Stimulated activated CD8-positive, alpha-beta memory T cell treated with anti-CD3 and anti-CD28 coated beads, Interleukin-4, amount 100 ng/mL, for 4 hours (primary cell): ENCODE measurements at places on chromosomes 13 and 19.

DNA sequence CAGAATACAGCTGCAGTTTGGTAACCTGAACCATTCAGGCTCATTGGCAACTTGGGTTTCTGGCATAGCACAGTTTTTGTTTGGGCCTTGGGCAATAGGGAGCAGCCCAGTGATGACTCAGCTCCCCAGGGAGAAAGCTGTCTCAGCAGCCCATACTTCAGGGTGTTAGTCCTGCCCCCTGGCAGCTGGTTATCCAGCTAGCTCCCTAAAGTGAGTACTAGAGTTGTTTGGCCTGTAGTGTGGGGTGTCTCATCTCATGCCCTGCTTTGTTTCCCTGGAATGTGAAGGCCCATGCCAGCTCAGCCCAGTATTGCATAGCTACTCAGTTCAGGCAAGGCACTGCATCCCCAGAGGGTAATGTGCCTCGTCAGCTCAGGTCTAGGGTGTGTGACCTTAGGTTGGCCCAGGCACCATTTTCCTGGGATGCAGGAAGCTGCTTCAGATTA lies 18.2 kb upstream of the ZNF543 start:
- DNase-seq: no peak

DNA sequence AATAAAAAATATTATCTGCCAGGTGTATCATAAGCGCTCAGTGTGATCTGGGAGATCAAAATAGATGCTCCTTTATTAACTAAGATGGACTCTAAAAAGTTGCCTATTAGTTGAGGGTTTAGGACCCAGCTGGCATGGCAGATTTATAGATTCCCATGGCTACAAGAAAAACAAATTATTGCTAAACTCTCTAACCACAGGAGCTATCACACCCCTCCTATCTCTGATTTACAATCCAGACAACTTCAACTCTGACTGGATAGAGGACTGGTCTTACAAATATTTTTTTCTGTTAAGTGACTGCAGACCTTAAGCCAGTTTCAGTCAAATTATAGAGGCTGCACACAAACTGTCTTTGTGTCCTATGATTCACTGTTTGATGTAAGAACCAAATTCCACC lies 45.4 kb upstream of the MYCBP2 start:
- no peak for DNase-seq

DNA sequence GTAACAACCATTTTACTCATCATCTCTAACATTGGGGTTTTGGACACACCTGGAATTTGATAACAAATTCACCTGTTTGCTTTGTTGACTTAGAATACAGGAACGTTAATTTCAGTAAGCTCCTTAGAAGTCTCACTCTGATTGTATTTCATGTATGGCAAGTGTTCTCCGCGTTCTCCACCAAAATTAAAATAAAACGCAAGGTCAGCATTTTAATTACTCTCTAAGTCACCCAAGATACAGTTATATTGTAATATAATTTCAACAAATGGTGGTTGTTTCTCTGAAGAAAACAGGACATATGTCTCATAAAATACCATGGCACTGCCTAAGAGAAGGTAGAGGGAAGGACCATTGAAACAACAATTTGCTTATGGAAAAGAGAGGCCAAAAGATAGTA lies 742.1 kb downstream of the LIG4 start:
- no peak for DNase-seq

- no peak for DNase-seq
Measured at GRCh38 chr13:49676581-49677298, 14.5 kb downstream of the EBPL start.

GRCh38 chr13:111031531-111031961 lies 83.6 kb upstream of the ARHGEF7 start:
- no peak for DNase-seq

GRCh38 chr19:11090997-11091702 lies 1.9 kb downstream of the LDLR start:
- no peak for DNase-seq

DNA sequence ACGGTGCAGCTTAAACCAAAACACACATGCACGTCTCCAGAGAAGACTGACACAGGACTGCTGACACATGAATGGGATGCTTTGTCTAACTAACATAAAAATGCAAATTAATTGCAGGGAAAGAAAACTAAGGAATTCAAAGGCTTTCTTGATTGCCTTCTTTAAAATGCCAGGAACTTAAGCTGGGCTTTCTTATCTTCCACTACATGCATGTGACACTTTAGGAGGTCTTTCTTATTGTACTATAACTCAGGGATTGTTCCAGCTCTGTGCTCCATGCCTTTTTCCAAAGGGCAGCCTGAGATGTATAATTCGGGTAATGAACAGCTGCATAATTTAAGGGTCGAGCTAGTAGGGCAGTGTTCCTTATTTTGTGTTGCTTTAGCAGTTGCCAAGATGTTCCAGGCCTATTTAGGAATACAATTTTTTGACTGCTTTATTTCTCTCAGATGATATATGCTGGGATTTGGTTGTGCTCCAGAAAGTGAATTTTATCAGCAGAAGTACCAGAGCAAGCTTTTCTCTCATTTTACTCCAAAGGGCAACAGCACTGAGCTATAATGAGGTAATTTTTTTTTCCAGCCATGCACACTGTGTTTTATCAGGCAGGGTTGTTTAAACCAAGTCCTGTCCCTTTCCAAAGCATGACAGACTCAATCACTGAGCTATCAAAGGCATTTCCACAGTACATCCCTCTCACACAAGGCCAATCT lies 885.2 kb downstream of the PCDH9 start:
- no peak for DNase-seq

- DNase-seq: no peak
Measured at GRCh38 chr19:28981518-28981917, 231.4 kb downstream of the UQCRFS1 start.

- DNase-seq: no peak
Measured at GRCh38 chr19:4456843-4457653, 546 bp downstream of the UBXN6 start.

GRCh38 chr13:49536144-49536873 lies 40.6 kb downstream of the PHF11 start:
- no peak for DNase-seq

DNA sequence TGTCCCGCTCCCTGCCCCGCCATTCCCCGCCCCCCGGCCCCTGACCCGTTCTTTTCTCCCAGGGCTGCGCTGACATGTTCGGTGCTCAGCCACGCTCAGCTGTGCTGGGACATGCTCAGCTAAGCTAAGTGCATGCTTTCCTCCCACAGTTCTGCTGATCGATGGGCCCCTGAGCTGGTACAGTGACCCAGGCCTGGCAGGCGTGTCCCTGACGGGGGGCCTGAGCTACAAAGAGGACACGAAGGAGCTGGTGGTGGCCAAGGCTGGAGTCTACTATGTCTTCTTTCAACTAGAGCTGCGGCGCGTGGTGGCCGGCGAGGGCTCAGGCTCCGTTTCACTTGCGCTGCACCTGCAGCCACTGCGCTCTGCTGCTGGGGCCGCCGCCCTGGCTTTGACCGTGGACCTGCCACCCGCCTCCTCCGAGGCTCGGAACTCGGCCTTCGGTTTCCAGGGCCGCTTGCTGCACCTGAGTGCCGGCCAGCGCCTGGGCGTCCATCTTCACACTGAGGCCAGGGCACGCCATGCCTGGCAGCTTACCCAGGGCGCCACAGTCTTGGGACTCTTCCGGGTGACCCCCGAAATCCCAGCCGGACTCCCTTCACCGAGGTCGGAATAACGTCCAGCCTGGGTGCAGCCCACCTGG lies 3.7 kb downstream of the TNFSF9 start:
- DNase-seq: no peak

DNA sequence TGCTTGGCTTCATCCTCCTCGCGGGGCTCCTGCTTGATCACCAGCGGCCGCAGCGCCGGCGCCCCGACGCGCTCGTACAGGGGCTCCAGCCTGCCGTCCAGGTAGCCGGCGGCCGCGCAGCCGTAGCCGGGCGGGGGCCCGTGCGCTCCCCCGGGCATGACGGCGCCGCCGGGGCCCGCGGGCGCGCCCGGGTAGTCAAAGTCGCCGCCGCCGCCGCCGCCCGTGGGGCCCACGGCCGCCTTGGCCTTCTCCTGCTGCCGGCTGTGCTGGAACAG lies 497 bp downstream of the CEBPA start:
- no peak for DNase-seq

DNA sequence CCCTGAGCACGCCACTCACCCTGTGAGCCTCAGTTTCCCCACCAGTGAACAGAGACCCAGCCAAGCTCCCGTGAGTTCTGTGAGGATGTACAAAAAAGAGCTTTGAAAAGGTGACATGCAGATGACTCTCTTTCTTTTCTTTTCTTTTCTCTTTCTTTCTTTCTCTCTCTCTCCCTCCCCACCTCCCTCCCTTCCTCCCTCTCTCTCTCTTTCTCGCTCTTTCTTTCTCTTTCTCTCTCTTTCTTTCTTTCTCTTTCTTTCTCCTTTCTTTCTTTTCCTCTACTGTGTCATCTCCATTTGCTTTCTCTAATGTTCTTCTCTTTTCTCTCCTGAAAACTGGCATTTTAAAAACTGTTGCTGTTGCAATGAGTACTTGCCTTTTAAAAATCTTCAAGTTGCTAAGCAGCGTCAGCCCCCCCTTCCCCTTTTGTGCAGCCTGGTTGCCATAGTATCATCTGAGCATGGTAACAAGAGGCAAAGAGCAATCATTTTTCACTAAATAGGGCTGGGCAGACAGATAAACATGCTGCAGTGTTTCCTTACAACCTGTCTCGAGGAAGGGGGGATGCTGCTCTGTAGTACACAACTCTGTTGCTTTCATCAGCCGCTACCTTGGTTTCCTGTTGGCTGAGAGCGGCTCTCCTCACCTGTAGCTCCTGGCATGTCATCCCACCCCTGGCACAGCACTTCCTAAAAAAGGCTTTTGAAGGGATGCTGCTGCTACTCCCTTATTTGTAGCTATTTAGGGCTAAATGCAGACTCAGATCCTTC lies 108.7 kb upstream of the MBNL2 start:
- no peak for DNase-seq

DNA sequence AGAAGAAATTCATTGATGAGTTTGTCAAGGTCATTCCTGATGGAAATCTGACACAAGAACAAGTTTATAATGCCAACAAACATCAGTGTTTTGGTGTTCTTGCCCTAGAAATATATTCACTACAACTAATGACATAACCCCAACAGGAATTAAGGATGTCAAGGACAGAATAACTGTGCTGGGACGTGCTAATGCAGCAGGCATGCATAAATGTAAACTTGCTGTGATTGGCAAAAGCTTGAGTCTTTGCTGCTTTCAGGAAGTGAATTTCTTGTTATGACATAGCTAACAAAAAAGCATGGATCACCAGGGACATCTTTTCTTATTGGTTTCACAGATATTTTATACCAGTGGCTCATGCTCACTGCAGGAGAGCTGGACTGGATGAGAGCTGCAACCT lies 144.6 kb downstream of the KCTD12 start:
- DNase-seq: no peak

DNA sequence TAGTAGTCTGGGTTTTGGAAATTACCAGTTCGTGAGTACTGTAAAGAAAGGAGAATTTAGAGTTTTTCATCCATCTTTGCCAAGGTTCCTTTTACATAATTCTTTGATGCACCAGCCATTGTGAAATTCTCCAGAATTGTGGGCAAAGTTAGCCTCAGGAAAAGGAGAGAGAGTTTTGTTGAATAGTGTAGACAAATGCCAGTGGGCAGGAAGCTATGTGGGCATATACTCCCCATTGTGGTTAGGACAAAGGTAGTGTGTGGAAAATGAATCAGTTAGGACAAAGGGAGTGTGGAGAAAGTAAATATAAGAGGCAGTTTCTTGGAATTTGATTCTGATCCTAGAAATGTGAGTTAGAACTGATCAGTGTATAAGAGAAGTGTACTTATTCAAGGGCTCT lies 67.9 kb downstream of the PCCA start:
- DNase-seq: no peak

DNA sequence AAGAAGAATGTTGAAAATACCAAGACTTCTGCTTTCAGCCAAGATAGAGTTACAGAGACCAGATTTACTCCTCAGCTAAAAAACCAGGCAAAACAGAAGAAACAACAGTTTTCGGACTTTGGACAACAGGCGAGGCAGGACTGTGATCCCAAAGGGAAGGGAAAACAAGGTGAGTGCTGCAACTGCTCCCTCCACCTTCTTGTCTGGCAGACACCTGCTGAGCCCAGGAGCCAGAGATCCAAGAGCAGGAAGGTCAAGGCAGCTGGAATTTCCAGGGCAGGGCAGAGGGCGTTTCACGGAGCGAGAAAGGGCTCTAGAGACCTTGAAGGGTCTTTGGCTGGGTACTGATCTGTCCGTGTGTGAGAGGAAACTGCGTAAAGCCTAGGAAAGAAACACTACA lies 32.9 kb upstream of the SLC7A9 start:
- no peak for DNase-seq

- DNase-seq: no peak
Measured at GRCh38 chr13:34758628-34759027, 183.4 kb upstream of the NBEA start.

GRCh38 chr13:103640606-103641005 lies 574.4 kb upstream of the SLC10A2 start:
- no peak for DNase-seq

GRCh38 chr13:20716951-20717350 lies 13.5 kb downstream of the IL17D start:
- DNase-seq: no peak

- no peak for DNase-seq
Measured at GRCh38 chr13:62320129-62321108, 904.8 kb upstream of the PCDH20 start.

GRCh38 chr19:3193256-3194105 lies 7.8 kb downstream of the NCLN start:
- DNase-seq: no peak

- no peak for DNase-seq
Measured at GRCh38 chr13:63460462-63461090, 2044.9 kb upstream of the PCDH20 start.

GRCh38 chr19:1579222-1579621 lies 11.1 kb upstream of the MEX3D start:
- no peak for DNase-seq

GRCh38 chr13:99067159-99067985 lies 89.5 kb upstream of the DOCK9 start:
- DNase-seq: no peak

DNA sequence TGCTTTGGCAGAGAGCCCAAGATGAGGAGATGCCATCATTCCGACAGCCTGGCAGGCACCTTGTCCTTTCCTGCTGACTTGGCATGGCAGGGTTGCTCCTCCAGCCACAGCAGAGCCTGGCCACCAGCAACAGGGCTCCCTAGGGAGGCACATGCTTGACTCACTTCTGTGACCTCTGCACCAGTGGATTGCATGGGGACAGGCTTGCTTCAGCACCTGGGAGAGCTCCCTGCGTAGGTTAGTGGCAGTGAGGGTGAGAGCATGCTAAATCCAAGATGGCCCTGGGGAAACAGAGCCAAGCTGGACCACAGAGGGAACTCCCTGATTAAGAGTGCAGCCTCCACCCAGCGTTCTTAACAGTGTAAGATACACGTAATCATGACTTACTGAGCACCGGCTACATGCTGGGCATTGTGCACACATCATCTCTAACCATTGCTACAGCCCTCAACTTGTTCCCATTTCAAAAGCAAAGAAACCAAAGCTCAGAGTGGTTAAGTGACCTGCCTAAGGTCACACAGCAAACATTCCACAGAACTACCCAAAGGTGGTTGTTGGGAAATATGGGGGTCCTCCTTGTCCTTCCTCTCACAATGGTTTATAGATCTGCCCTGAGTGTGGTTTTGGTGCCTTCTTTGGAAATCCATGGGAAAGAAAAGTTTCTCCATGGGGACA lies 116.6 kb upstream of the UQCRFS1 start:
- no peak for DNase-seq
